Activated T-helper 1 cell treated with anti-CD3 and anti-CD28 coated beads, Interleukin-2, amount 50 U/mL, for 16 hours (primary cell): ENCODE measurements at places on chromosomes 6 and 20.
A peak's percentile ranks its signal among the peaks of the same experiment; 100 is the strongest.

GRCh38 chr6:123338394-123338793, 298.4 kb downstream of the TRDN start:
- no peak for DNase-seq

GRCh38 chr6:90233994-90234393, 62.6 kb downstream of the BACH2 start:
- peak; percentile 48 for DNase-seq

DNA sequence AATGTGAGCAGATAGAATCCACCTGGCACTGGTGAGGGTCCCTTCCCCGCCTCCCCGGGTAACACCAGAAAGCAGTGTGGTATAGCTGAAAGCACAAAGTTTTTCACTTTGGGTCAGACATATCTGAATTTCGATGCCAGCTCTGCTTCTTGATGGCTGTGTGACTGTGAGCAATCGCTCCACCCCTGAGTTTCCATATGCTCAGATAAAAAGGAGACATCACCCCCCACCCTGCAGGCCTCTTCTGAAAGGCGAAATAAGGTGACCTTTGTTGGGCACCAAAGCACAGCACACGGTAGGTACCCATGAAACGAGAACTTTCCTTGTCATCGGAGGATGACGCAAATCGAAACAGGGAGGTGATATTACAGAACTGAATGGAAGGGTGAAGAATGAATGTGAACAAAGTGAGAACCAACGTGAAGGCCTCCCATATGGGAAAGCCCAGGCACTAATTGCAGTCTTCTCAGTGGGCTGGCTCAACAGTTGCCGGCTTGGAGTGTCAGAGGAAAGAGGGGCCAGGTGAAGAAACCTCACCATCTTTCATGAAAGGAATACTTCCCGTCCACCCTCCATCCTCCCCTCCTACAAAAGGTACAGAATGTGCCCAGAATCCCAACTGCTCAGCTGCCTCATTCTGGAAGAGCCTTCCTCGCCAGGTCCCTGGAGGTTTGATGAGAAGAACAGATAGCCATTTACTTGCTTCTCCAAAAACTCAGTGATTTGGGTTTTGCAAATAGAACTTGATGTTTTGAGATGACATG, 61.8 kb downstream of the NFATC2 start:
- peak; percentile 48 for DNase-seq

- no peak for DNase-seq
Measured at GRCh38 chr6:91669154-91669870, 1082.4 kb upstream of the MAP3K7 start.

GRCh38 chr6:81859884-81860283, 107.4 kb upstream of the TENT5A start:
- no peak for DNase-seq

DNA sequence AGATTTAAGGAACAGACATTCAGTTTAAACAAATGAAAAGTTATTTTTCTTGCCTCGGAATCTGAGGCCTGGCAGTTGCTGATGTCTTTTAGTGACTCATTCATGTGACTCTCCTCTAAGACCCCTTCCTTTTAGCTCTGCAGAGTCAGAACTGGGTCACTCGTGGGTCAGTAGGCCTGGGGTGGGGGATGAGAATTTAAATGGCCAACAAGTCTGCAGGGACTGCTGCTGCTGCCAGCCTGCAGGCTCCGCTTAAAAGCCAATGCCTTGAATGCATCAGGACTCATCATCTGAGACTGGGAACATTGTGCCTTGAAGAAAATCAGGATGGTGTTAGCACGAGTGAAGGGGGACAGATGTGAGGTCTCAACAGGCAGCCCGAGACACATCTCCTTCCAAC, 404.3 kb downstream of the CDH26 start:
- DNase-seq: no peak

DNA sequence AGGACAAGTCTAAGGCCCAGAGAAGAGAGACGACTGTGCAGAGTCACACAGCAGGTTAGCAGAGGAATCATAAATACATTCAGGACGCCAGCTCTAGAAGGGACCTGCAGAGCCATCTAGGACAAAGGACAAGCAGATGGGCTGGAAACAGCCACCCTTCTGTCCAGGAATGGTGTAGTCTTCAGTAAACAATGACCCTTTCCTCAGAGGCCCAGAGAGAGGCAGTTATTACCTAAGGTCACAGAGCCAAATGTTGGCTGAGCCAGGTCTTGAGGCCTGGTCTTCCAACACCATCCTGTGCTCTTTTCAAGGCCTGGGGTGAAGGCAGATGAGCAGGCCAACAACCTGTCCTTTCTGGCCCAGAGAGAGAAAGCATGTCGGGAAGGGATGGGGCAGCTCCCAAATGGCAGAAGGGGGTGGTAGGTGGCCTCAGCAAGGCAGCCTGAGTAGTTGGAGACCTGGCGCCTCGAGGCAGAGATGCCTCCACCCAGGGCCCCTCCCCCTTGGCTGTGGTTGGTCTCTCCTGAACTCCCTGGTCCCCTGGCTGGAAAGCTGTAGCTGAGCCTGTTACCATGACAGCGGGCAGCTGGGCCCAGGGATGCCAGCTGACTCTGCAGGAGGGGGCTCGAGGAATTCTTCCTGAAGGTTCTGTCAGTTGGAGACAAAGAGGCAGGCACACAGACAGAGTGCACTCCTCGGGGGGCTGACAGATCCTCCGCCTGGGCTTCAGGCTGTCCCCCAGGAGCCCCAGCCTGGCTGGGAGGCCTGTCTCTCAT, 24.8 kb downstream of the EPB41L1 start:
- no peak for DNase-seq

DNA sequence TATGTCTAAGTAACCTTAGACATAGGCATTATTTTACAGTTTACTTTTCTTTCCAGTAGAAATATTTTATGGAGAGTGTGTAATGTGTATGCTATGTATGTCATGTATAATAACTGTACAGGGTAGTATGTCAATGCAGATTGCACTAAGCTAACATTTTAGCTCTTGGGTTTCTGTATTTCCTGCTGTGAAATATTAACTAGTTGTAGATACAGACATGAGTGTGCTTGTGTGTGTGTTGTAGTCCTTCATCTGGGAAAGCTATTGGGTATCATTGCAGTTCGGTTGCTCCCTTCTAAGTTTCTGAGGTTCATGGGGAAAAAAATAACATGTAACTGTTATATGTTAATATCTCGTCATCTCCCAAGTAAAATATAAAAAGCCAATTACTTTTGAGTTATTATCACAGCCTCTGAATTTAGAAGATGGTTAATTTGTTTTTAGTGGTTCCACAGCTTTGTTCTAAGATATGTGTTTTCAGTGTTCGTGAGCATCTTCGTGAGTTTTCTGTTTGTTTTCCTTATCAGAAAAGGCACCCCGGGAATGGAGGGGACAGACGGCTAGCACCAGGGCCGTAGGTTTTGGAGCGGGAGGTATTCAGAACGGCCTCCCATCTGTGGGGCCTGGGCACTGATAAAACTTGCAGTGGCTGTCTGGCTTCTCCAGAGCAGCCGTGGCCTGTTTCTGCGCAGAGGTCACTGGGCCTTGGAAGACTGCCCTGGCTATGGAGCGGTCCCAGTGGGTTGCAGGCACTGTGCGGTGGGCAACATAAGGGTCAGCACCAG, 215.0 kb downstream of the ARID1B start:
- no peak for DNase-seq

DNA sequence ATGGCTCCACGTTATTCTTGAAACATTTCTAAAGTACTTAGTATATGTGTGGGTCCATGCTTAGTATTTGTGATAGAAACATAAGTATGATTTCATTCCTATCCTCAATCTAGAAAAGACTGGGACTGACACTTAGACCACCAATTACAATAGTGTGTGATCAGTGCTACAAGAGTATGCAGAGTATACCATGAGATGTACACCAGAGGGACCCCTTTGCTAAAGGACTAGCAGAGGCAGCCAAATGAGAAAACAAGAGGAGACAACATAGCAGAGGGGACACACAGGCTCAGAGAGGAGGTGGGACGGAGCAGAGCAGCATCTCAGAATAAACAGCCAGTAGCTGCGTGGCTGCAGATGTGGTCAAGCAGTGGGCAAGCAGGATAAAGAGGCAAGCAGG, 21.0 kb downstream of the RMND1 start:
- DNase-seq: no peak

DNA sequence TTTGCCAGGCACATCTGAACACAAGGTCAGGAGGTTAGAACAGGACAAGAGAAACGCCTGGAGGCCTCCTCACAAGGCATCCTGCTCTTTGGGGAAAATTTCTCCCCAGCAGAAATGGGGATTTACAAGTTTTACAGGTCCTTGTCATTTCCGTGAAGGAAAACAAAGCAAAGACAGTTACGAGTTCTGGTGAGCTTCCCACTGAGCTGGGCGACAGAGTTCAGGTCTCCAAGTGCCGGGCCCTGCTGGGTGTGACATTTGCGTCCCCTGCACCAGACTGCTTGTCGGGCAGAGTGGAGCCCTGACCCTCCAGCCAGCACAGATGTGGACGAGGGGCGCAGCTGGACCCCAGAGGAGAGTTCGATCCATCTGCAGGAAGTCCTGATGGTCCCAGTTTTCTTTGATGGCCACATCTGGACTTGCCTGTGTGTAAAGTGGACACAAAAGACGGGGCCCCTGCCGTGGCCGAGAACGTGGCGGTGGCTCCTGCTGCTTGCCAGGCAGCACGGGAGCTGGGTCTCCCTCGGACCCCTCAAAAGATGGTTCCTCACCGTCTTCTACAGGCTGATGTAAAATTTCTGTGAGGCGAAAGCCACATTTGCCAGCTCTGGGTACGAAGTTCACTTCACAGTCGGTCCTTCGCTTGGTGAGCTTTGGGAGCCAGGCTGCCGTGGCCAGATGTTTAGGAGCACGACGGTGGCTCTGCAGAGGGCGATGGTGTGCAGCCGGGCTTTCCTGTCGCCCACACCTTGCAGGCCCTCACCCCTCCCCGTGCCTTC, 5.2 kb upstream of the ADRM1 start:
- no peak for DNase-seq

GRCh38 chr20:38485041-38485440, 12.4 kb downstream of the RALGAPB start:
- no peak for DNase-seq

DNA sequence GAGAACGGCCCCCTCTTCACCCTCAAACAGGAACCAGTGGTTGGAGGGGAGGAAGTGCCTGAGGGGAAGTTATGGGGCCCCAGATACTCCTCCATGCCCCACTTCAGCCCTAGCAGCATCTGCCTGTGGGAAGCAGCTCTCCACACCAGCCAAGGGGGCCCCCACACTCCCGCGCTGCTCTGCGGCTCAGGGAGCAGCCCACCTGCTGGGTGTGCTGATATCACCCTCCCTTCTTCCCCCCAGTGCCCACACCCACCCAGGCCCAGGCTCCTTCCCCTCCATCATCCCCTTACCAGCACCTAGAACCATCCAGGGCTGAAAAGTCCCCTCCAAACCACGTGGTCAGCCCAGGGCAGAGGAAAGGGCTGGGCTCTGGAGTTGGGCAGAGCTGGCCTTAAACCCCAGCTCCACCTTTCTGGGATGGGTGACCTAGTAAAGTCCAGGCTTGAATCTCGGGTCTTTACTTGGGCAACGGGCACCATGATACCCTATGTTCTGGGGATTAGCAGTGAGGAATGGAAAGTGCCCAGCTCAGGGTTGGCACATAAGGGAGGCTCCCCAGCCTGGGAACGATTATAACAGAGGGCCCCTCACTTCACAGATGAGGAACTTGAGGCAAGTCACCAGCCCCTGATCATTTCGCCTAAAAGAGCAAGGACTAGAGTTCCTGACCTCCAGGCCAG, 663 bp downstream of the LST1 start:
- DNase-seq: no peak

DNA sequence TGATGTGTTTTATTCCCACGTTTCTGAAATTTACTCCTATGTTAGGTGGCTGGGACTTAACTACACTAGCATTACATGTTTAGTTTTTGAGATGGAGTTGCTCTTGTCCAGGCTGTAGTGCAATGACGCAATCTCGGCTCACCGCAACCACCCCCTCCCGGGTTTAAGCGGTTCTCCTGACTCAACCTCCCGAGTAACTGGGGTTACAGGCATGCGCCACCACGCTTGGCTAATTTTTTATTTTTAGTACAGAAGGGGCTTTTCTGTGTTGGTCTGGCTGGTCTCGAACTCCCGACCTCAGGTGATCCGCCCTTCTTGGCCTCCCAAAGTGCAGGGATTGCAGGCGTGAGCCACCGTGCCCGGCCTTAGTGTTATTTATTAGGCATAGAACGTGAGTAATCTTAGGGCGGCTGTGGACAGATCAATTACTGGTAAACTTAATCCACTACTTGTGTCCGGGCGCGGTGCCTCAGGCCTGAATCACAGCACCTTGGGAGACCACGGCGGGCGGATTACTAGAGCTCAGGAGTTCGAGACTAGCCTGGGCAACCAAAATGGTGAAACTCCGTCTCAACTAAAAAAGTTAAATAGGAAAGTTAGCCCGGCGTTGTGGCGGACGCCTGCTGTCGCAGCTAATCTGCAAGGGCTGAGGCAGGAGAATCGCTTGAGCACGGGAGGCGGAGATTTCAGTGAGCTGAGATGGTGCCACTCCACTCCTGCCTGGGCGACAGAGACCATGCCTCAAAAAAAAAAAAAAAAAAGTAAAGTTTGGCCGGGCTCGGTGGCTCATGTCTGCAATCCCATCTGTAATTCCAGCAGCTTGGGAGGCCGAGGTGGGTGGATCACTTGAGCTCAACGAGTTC, 123.7 kb upstream of the BTN3A2 start:
- no peak for DNase-seq

DNA sequence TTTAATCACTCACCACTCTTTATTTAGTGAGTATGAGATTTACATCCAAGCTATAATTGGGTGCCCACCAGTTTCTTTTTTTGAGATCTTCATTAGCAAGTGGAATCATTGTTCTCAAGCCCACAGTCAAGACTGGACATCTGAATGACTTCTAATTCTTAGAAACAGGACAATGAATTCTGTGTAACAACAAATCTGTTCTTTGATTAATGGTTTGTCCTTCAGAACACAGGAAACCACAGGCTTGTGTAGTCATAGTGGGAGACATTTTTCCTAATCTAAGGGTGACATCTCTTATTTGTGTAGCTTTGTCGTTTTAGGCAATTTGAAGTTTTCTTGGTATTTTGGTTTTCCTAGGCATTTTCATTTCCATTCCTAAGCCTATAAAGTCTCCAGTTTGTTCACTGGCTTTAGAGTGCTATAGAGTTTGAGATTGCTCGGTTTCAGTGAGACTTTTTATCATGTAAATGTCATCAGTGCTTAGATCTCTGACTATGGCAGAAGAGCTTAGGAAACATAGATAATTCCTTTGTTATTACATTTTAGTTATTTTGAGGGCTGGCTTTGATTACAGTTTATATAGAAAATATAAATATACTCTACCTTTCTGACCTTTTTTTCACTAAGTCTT, 903.9 kb upstream of the MAP3K7 start:
- DNase-seq: no peak

- no peak for DNase-seq
Measured at GRCh38 chr6:64777941-64778785, 928.9 kb downstream of the EYS start.

GRCh38 chr20:59010321-59010994, 3.4 kb upstream of the CTSZ start:
- DNase-seq: no peak
